Activated CD4-positive, alpha-beta T cell treated with anti-CD3 and anti-CD28 coated beads, Interleukin-2, amount 50 U/mL, for 48 hours (primary cell): ENCODE measurements at places on chromosomes 4 and X.

- DNase-seq, result no peak
These were observed 92.8 kb downstream of the CBR4 start for GRCh38 chr4:168917138-168917779.

DNA sequence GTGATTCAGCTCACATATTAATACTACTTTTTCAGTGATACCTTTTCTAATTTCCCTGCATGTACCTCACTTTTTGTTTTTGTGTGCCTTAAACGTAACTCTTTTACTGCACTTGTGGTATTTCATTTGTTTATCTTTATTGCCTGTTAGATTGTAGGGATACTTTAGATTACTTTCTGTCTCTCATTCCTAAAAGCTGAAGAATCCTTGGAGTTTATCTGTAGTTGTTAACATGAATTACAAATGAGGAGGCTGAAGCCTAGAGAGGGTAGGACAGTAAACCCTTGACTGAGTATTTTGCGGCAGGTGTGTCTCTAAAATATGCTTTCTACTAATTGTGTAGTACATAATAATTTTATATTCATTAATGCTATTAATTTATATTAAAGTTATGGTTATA, 34.9 kb downstream of the BMP2K start:
- DNase-seq, result no peak

- peak; percentile 16 for DNase-seq
These were observed 113.8 kb downstream of the ADRA2C start for GRCh38 chr4:3879681-3880614.

DNA sequence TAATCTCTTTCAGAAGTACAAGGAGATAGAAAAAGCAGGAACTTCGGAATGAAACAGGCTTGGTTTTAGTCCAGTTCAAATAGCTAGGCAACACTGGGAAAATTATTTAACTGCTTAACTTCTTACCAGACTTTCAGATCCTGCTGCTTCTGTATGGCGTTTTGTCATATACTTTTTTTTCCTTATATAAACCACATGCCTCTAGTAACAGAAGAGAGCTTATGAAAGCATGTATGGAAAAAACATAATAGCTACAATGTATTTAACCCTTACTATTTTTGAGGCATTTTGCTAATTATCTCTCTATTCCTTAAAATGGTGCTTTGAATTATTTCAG, 439.6 kb downstream of the INPP4B start:
- no peak for DNase-seq

DNA sequence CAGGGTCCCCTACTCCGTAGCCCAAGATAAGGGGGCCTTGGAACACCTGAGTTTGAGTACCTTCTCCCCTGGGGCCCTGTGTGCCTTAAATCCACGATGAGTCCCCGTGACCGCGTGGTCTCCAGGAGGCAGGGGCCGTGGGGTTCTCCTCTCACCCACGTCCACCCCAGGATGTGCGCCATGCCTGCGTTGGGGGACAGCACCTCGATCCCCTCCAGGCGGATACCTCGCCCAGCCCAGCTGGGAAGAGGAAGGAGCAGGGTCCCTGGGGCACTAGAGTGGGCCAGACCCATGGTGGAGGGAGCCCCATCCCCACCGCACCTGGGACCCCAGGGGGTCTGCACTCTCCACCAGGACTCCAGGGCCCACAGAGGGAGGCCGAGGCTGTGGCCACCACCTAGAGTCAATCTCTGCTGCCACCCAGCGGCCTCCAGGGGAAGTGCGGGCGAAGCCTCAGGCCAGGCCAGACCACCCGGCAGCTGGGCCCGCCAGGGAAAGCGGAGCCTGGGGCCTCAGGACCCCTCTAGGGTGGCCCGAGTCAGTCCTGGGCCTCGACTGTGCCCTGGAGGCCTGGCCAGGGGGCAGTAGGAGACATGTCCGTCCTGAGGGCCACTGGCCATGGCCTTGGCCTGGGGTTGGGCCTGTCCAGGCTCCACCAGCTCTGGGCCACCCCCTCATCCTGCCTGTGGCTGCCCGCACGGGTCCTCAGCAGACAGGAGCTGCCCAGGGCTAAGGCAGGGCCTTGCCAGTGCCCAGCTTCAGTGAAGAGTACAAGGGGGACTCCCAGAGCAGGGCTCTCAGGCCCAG, 55.0 kb downstream of the FAM53A start:
- peak; percentile 71 for DNase-seq

- DNase-seq, result no peak
These were observed 78.5 kb upstream of the NLGN4X start for GRCh38 chrX:6307156-6307555.

DNA sequence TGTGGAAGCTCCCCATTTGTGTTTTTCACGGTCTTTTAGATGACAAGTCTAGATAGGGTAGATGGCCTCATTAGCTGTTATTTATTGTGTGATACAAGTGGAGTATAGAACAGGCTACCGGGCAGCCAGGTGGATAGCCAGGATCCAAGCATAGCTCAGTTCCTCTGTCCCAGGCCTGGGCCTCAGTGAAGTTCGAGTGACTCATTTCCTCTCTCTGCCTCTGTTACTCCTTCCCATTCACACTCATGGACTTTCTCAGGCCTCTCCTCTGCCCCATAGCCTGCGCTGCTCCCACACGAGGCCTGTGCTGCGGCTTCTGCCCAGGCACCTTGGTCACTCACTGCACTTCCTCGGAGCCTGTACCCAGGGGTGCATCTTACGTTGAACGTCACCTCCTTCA, 54.5 kb downstream of the TENM3 start:
- no peak for DNase-seq

DNA sequence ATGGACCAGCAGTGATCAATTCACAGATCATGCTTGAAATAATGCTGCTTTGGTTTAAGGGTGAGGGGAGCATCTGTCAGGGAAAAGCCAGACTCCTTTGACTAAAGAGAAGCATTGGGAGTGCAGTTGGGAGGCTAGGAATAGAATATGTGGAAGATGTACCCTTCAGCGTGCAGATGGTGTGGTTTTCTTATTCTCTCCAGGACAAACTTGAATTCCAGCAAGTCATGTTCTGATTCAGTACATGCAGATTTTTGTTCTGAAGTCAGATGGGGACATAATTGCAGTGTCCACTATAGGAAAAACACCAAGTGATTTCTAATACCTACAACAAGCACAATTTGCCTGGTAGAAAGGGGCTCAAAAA, 99.0 kb upstream of the LIMCH1 start:
- no peak for DNase-seq

GRCh38 chr4:8774071-8774470, 97.6 kb downstream of the HMX1 start:
- DNase-seq, result no peak

DNA sequence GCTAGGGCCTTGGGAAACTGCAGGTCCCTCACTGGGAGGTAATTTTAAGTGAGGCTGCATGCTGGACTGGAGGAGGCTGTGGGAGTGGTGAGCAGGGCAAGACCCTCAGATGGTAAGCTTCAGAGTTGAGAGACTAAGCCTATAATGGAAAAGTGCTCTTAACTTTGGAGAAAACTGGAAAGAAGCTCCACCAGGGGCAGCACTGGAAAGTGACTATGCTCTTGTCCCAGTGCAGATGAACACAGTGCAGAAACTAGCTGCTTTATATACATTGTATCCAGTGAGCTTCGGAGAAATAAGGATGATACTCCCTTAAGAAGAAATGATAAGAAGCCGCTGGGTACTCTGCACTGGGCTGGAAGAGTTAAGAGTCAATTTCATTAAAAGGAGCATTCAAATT, 3.2 kb upstream of the MAGEB2 start:
- DNase-seq, result no peak

GRCh38 chrX:65900850-65901844, 138.7 kb downstream of the VSIG4 start:
- DNase-seq, result no peak

DNA sequence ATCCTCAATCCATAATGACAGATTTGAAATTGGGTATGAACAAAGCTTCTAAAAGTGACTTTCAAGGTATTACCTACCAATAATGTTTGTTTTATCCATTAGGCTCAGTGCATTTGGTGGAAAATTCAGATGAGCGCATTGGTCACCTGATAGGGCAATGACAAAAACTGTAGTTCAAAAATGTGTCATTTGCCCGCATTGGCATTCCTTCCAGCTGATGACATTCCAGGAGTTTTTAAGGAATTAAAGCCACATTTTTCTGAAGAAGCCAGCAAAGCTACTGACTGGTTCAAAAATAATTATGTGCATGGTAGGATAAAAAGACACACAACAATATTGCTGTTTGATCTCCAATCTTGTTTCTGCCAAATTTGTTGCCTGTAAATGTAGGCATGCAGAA, 473.4 kb upstream of the CPEB2 start:
- DNase-seq, result no peak

DNA sequence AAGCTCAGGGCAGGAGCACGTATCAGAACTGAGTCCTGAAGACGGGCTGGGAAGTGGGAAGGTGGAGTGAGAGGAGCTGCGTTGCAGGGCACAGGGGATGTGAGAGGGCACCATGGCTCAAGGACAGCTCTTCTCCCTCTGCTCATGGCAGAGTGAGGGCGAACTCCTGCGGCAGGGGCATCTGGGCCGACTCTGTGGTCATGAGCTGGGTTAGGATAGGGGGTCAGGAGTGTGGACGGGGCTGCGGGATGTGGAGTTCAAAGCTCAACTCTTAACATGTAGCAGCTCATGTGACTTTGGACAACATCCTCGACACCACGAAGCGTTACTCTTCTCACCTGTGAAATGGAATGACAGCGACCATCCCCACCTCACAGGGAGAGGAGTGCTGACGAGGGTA, 19.4 kb upstream of the SORCS2 start:
- DNase-seq, result no peak

- DNase-seq, result no peak
These were observed 143.4 kb downstream of the AREG start for GRCh38 chr4:74588350-74588749.

- no peak for DNase-seq
These were observed 168.4 kb upstream of the WDR1 start for GRCh38 chr4:10285028-10285427.

DNA sequence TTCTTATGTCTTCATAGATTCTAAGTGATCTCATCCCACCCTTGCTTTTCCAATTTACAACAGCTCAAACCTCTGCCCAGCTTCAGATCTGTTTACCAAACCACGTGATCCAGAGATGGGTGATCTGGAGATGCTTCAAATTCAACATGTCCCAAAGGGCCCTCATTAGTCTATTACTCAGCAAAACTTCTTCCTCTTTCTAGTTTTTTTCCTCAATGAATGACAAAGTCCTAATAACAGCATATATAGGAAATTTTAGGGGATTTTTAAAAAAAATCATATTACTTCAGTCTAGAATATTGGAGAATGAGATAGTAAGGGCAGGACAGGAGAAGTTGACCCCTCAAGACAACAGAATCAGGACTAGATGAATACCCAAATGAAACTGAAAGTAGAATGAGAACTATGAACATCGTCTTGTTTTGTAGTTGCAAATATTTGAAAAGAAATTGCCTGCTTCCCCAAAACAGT, 127.1 kb downstream of the CFAP299 start:
- DNase-seq, result no peak

DNA sequence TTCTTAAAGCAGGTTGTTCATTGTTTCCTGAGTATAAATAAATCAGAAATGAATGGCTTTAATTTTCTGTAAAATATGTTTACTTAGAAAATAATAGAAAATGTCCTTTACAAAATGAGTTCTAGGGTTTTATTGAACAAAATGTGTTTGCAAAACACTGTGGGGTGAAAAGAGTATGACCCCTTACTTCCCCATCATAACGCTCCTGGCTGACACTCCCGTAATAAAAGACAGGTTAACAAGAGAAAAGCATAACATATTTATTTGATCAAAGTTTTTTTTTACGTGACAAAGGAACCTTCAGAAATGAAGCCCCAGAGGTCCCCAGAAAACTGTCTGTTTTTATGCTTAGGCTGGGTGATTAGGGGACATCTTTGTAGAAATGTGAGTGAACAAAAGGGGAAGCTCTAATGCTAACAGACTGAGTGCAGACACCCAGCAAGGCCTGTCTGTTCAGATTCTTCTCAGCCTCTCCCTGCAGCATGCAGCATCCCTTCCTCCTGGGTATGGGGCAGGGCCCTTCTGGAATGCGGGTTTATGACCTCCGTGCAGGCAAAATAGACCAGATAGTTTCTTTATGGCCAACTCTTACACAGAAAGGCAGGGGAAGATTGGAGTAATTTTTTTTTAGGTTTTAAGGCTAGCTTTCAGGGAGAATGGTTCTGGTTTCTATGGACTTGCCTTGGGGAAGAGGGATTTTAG, 26.1 kb downstream of the ZFP42 start:
- no peak for DNase-seq

- DNase-seq, result no peak
These were observed 85.5 kb downstream of the SHOX start for GRCh38 chrX:716136-716535.

DNA sequence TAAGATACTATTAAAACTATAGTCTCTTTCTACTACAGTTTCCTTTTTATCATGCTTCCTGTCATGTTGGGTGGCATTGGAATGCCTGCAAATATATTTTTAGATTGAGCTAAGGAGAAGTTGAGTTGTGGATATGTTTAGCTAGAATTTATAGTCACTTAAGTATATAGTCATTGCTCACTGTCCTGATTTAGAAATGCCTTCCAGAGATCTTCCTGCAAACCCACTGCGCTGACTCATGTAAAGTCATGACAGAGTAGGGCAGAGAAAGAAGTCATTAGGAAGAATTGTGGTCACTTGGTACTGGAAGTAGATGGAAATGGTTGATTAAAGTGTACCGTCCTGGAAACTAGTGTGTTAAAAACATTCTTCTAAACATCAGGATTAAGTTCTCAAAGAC, 490.3 kb upstream of the PABPC4L start:
- no peak for DNase-seq

GRCh38 chr4:81404294-81404693, 67.4 kb downstream of the RASGEF1B start:
- DNase-seq, result no peak
